ENCODE measurements at places on chromosomes 6 and 20.

DNA sequence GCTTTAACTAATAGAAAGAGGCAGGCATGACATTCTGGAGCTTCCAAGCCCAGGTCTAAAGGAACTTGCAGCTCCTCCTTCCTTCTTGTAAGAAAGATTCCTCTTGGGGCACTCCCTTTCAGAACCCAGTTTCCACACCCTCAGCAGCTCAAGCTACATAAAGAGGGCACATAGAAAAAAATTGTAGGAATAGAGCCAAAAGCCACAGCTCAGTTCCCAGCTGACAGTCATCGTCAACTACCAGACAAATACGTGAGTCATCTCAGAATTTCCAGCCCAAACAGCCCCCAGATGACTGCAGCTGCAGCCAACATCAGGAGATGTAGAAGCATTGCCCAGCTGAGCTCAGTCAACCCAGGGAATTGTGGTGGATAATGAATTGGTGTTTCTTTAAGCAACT, 349.8 kb upstream of the ARID1B start:
- H3K36me3 ChIP-seq, result no peaks in the 10 kb centered on the region
- peaks cover 1% of the 10 kb centered on the region for H3K27me3 ChIP-seq
- DNase-seq, result no peak
- no peak overlapping the region for H3K27ac ChIP-seq

GRCh38 chr20:8809107-8809953, 259.6 kb upstream of the PLCB4 start:
- no peaks in the 10 kb centered on the region for H3K27me3 ChIP-seq
- no peaks in the 10 kb centered on the region for H3K36me3 ChIP-seq
- H3K27ac ChIP-seq, result no peak overlapping the region

GRCh38 chr6:89144354-89144906, 1.4 kb upstream of the PM20D2 start:
- peak overlapping the region; percentile 47 for H3K27ac ChIP-seq
- H3K4me3 ChIP-seq, result no peak overlapping the region
- H3K36me3 ChIP-seq, result peaks cover 3% of the 10 kb centered on the region
- H3K27me3 ChIP-seq, result no peaks in the 10 kb centered on the region

- H3K4me3 ChIP-seq, result peak overlapping the region; percentile 87
- DNase-seq, result no peak
- peak overlapping the region; percentile 5 for H3K27ac ChIP-seq
- H3K4me1 ChIP-seq, result peaks cover 7% of the 10 kb centered on the region
These were observed 59.2 kb upstream of the PRSS16 start for GRCh38 chr6:27188061-27188884.

DNA sequence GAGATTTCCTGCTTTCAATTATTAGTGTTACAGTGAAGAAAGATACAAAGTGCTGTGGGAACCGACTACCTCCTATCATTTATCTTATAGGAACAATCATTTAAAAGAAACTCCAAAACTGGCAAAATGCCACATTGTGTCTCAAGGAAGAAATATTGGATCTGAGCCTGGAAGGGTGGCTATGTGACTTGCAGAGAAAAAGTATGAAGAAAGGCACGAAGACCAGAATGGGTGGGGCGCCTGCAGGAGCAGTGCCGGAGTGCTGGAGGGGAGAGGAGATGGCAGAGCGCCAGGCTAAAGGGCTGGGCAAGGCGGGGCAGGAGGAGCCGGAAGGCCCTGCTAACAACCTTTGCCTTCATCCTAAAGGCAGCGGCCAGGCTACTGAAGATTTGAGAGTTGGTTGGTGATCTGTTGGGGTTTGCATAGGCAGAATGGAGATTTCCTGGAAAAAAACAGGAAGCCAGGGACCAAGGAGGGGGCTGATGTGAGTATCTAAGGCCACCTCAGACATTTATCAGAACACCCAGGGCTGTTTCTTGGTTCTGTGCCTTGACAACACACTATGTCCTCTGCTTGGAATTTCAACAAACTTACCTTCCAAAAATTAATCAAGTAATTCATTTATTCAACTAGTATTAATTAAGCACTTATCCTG, 125.6 kb downstream of the MAFB start:
- H3K27ac ChIP-seq, result no peak overlapping the region
- DNase-seq, result no peak
- peaks cover 9% of the 10 kb centered on the region for H3K27me3 ChIP-seq
- H3K4me1 ChIP-seq, result peaks cover under 1% of the 10 kb centered on the region

DNA sequence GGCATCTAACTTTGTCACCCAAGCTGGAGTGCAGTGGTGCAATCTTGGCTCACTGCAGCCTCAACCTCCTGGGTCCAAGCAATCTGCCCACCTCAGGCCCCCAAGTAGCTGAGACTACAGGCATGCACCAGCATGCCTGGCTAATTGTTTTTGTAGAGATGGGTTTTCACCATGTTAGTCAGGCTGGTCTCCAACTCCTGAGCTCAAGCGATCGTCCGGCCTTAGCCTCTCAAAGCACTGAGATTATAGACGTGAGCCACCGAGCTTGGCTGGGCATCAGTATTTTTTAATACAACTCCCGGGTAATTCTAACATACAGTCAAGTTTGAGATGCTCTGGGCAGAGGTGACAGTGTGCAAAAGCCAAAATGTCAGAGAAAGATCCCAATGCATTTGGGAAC, 73.5 kb downstream of the NFATC2 start:
- peaks cover 4% of the 10 kb centered on the region for H3K4me1 ChIP-seq
- no peak overlapping the region for H3K4me3 ChIP-seq

- peaks cover 19% of the 10 kb centered on the region for H3K36me3 ChIP-seq
- DNase-seq, result no peak
- H3K27ac ChIP-seq, result no peak overlapping the region
- H3K4me1 ChIP-seq, result peaks cover 16% of the 10 kb centered on the region
- no peak overlapping the region for H3K4me3 ChIP-seq
These were observed 93.7 kb downstream of the ASXL1 start for GRCh38 chr20:32451682-32452461.

Data from memory B cell (primary cell).